ENCODE measurements at places on chromosomes 1 and 21.

- no peak for DNase-seq
Observed at GRCh38 chr1:221511797-221512196, 230.1 kb downstream of the DUSP10 start.

- DNase-seq, result no peak
Observed at GRCh38 chr21:44331650-44332307, 7.4 kb downstream of the CFAP410 start.

GRCh38 chr1:229087339-229087738 lies 183.6 kb upstream of the RAB4A start:
- no peak for DNase-seq

- DNase-seq, result no peak
Observed at GRCh38 chr1:53385276-53386225, 57.7 kb upstream of the LRP8 start.

DNA sequence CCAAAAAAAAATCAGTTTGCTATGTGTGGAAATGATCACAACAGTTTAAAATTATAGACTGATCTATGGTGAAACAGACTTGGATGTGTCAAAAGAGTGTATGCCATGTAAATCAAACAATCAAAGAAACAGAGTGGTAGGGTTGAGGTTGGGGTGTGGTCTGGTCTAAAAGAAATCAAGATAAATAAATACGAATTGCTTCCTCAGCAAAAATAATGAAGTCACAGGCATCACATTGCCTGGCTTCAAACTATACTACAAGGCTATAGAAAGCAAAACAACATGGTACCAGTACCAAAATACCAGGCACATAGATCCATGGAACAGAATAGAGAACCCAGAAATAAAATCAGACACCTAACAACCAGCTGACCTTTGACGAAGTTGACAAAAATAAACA lies 1796.9 kb downstream of the NCAM2 start:
- DNase-seq, result no peak

Measured in left forelimb (tissue), 1 donor.